ENCODE measurements at places on chromosomes 7 and 10.

- no peak for DNase-seq
Observed at GRCh38 chr7:81944058-81944457, 174.2 kb upstream of the HGF start.

GRCh38 chr10:94361171-94361794, 1.5 kb downstream of the NOC3L start:
- no peak for DNase-seq

DNA sequence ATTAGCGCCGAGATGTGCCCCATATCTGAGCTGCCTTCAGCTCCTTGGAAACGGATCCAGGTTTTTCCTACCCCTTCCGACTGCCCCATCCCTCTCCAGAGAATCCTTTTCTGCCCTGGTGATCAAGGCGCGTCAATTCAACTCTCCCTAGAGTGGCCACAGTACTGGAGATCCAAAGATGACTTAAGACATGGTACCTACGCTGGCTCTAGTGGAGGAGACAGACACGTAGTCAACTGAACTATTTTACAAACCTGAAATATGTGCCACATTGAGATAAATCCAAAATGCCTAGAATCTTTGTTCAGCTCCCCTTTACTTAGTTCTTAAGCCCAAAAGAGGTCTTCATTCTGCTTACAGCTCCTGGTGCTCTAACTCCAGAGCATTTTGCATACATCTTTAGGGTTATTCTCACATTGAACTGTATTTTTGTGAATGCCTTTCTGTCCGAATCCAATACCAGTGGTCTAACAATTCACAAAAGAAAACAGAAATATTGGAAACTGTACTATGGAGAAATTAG, 444 bp upstream of the TNPO3 start:
- DNase-seq: no peak

- DNase-seq: no peak
Observed at GRCh38 chr7:8051998-8052397, 83.4 kb downstream of the GLCCI1 start.

- DNase-seq: no peak
Observed at GRCh38 chr10:85741626-85742300, 624.8 kb downstream of the GRID1 start.

DNA sequence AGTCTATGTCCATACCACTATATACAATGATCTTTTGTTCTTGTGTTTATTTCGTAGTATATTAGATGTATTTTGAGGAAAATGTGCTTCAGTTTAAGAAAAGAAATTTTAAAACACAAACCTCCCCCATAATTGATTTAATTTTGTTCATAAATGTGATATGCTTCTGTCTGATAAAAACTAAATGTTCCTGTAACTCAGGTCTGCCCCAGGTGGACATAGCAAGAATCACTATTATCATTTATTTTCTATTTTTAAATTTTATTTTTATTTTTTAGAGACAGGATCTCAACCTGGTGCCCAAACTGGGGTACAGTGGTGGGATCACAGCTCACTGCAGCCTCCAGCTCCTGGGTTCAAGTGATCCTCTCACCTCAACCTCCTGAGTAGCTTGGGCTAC, 43.2 kb downstream of the BEND7 start:
- DNase-seq: no peak

DNA sequence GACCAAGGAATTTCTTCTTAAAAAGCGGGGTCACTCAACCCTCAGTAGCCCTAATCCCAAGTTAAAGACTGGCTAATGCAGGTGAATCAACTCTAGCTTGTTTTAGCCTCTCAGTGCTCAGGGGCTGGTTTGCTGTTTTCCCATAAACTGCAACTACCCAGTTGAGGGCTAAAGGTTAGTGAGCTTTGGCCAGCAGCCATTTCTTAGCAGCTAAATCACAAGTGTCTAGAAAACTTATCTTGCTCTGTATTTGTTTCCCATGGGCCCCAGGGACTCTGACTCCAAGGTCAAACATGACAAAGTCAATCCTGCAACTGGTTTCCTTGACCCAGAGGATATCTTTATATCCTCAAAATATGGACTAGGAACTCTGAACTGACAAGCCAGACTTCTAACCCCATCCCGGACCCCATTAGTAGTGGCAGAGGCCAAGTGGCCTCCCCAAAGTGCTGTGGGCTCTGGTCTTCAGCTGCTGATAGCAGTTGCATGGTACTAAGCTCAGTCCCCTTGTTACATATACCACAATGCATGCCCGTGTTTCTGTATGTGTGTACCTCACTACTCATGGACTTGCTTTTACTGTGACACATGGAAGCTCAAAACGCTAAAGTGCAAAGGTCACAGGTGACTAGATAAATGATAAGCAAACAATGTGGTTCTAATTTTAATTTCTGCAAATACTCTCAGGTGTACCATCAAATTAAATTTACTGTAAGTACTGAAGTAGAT, 793.0 kb upstream of the IGFBP3 start:
- DNase-seq: no peak

GRCh38 chr7:110894111-110894510, 196.8 kb upstream of the LRRN3 start:
- DNase-seq: no peak

DNA sequence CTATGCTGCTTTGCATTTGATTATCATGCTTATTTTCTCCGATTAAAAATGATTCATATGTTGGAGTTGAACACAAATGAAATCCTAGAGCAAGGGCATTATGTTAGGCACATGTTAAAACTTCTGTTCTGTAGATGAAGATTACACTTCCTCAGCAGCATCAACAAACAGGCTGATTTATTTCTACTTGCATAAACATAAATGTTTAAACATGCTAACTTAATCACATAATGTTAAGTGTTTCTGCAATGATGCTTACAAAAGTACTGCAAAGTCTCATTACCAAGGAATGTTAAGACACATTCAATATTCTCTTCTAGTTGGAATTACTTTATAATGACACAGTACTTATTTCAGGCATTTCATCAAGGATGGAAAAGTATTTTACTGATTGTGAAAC, 770.8 kb downstream of the ANKRD7 start:
- no peak for DNase-seq

GRCh38 chr7:121330053-121330833, 1.4 kb downstream of the WNT16 start:
- DNase-seq: no peak

DNA sequence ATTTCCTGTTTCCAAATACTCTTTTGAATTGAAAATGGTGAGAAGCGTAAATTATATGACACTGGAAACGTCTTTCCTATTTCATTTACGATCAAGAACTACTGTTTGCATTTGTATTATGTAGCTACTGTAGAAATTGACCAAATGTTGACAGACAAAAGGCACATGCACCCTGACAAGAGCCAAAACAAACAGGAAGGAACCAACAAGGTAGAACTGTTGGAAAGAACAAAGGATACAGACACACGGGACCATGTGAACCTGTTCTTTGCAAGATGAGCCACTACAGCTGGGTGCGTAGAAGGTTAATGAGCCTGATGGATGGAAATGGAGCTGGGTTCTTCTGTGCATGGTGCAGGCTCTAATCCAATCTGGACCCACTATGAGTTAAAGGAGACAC, 48.4 kb upstream of the FZD8 start:
- no peak for DNase-seq

DNA sequence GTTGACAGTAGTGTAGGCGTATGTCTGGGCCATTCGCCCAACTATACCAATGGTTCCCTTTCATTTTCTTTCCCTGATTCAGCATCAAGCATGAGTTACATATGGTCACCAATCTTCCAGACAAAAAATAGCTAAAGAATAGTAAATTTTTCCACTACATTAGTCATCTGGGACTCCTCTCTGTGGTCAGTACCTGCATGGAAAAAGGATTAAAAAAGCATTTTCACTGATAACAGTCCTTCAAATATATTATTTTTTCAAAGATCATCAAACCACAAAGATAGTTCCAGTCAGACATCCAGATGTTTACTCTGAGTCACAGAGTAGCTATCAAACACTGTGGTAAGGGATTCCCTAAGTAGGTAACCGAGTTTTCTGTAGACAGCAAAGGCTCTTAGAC, 302.6 kb upstream of the SEMA3D start:
- no peak for DNase-seq

- no peak for DNase-seq
Observed at GRCh38 chr10:102455893-102456471, 4.6 kb upstream of the C10orf95 start.

- DNase-seq: no peak
Observed at GRCh38 chr10:112698133-112698817, 251.3 kb downstream of the VTI1A start.

DNA sequence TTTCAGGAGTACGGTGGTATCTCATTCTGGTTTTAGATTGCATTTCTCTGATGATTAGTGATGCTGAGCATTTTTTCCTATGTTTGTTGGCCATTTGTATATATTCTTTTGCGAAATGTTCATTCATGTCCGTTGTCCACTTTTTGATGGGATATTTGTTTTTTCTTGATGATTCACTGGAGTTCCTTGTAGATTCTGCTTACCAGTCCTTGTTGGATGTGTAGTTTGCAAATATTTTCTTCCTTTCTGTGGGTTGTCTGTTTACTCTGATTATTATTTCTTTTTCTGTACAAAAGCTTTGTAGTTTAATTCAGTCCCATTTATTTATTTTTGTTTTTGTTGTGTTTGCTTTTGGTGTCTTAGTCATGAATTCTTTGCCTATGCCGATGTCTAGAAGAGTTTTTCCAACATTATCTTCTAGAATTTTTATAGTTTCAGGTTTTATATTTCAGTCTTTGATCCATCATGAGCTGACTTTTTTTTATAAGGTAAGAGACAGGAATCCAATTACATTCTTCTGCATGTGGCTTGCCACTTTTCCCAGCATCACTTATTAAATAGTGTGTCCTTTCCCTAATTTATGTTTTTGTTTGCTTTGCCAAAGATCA, 320.5 kb downstream of the MAGI2 start:
- no peak for DNase-seq

DNA sequence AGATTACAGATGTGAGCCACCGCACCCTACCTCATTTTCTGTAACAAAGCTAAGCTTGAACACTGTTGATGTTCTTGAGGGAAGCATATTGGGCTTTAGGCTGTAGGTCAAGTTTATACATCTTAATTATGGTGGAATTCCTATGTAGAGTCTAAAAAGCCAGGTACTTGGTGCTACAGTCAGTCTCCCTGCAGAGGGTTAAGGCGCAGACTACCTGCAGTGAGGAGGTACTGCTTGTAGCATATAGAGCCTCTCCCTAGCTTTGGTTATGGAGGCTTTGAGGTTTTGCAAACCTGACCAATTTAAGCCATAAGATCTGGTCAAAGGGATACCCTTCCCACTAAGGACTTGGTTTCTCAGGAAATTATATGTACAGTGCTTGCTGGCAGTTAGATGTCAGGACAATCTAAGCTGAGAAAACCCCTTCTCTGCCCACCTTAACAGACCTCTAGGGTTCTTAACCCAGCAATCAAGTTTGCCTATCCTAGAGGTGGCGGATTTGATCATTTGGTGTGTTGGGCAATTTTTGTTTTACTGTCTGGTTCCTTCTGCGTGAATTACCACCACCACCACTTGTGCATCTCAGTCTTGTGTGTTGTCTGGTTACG, 6.0 kb downstream of the PPIA start:
- no peak for DNase-seq

DNA sequence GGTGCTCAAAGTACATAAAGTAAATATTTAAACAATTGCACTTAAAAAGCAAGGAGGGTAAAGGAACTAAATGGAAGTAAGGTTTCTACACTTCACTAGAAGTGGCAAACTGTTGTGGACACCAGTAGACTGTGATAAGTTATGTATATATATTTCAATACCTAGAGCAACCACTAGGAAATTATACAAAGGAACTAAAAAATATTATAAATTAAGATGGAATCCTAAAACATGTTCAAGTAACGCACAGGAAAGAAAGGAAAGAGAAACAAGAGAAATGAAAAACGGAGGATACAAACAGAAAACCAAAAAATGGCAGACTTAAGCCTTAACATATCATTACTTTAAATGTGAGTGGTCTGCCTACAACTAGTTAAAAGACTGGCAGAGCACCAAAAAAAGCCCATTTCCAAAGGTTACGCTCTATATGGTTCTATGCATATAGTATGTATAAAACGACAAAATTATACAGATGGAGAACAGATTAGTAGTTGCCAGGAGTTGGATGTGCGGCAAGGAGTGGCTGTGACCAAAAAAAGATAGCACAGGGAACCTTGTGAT, 19.0 kb downstream of the VPS41 start:
- no peak for DNase-seq

DNA sequence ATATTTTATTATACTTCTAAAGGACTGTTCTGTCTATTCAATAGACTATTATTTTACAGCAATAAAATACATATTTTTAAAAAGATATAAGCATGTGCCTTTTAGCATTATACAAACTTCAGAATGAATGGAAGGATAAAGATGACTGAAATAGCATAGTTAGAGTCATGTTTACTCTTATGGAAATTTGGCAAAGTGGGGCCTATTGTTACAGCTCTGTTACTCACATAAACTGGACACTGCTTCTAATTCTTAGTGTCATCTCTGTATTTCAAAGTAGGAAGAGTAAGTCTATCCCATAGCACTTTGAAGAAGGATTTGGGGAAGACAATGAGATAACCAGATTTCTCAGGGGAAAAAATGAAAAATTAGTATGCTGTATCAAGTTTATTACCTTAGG, 168.2 kb downstream of the SKAP2 start:
- DNase-seq: no peak

- DNase-seq: no peak
Observed at GRCh38 chr7:93146036-93146435, 2.1 kb downstream of the SAMD9L start.

DNA sequence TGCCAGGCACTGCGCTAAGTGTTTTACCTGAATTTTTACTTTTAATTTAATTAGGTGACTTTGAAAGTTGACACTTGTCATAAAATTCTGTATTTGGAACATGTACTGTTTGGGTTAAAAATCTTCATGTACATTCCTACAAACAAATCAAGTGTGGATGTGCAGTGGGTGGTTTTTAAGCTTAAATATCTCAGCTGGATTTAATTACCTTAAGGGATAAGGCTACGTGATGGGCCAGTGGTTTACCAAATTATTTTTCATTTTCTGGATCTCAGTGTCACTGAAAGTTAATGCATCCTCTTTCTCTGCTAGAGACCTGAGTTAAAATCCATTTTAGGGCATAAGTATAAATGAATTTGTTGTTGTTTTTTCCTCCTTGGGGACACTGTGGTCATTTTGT, 51.1 kb downstream of the EXOC4 start:
- no peak for DNase-seq

GRCh38 chr7:23474829-23475575, 4.7 kb upstream of the IGF2BP3 start:
- no peak for DNase-seq

DNA sequence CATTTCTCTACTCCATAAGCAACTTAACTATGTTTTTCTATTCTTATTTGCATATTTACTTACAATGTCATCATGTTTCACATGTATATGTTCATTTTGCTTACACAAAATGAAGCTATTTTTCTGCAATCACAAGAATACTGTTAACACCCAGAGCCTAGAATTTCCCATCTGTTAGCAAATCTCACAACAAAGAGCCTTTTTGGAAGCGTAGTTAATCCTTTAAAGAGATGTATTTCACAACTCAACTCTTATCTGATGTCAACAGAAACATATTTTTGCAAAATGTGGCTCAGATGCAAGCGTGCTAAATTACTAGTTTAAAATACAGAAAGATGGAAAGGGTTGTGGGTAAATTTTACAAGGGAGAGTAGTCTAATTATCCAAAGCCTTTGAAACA, 110.6 kb upstream of the COL1A2 start:
- no peak for DNase-seq

GRCh38 chr7:98203261-98203963, 7.8 kb upstream of the BHLHA15 start:
- no peak for DNase-seq

GRCh38 chr10:22893781-22894180, 34.1 kb upstream of the ARMC3 start:
- no peak for DNase-seq

GRCh38 chr10:100347568-100348195, 649 bp downstream of the SCD start:
- DNase-seq: no peak

GRCh38 chr7:1717095-1717483, 47.0 kb downstream of the ELFN1 start:
- DNase-seq: no peak
